Stimulated activated CD4-positive, alpha-beta T cell treated with anti-CD3 and anti-CD28 coated beads, Interleukin-1b, Interleukin-23, amount 100 ng/mL, for 48 hours (primary cell): ENCODE measurements at places on chromosomes 16 and 17.
A peak's percentile ranks its signal among the peaks of the same experiment; 100 is the strongest.

DNA sequence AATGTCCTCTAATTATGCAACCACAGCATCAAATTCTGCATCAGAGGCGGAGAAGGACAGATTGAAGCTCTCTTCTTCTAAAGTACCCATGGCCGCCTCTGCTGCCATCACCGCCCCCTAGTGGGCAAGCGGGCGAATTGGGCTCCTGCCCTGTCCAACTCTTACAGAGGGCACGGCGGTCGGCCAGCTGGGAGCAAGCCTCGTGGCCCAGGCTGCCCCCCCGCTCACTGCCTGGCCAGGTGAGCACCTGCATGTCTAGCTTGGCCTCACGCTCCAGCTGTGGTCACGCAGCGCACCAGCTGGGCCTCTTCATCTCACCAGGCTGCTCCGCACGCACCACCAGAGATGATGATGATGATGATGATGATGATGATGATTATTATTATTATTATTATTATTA, 146.1 kb upstream of the TOM1L1 start:
- peak; percentile 1 for DNase-seq

DNA sequence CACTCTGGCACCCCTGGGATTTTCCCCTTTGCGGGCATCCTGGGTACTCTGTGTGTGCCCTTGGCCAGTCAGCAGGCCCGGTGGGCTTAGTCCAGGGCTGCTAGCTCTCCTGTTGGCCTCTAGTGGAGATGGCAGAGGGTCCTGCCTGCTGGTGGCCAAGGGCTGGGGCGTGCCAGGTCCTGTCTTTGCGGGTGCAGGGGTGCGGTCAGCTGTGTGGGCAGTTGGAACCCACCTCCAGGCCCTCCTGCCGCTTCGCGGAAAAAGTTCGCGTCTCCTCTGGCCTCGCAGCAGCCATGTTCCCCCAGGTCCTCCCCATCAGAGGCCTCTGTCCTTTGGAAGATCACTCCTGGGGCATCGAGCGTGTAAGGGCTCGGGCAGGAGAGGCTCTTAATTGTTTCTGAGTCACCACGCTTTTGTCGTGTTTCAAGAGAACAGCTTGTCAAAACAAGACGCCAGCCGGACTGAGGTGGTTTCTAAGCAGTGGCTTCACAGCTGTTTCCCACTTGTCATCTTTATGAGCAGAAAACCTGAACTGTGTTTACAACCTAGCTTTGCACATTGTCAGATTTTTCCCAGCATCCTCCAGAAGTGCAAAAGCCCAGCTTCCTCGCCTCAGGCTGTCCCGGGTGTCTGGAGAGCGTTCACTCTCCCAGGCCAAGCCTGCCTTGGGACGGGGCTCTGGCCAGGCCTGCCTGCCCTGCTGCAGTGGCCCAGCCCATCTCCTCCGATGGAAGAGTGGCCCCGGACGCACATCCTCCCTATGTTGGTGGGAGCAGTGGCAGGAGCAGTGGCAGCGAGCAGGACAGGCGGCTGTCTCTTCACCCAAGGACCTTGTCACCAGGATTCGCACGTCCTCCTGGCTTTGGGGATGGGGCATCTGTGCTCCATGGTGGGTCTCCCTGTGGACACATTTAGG, 5.0 kb upstream of the DNASE1L2 start:
- no peak for DNase-seq

- no peak for DNase-seq
Observed at GRCh38 chr17:39169101-39169500, 3.1 kb upstream of the ARL5C start.

- DNase-seq, result no peak
Observed at GRCh38 chr17:46010597-46011186, 11.6 kb downstream of the STH start.

GRCh38 chr17:58020401-58020800, 13.4 kb upstream of the SRSF1 start:
- no peak for DNase-seq

DNA sequence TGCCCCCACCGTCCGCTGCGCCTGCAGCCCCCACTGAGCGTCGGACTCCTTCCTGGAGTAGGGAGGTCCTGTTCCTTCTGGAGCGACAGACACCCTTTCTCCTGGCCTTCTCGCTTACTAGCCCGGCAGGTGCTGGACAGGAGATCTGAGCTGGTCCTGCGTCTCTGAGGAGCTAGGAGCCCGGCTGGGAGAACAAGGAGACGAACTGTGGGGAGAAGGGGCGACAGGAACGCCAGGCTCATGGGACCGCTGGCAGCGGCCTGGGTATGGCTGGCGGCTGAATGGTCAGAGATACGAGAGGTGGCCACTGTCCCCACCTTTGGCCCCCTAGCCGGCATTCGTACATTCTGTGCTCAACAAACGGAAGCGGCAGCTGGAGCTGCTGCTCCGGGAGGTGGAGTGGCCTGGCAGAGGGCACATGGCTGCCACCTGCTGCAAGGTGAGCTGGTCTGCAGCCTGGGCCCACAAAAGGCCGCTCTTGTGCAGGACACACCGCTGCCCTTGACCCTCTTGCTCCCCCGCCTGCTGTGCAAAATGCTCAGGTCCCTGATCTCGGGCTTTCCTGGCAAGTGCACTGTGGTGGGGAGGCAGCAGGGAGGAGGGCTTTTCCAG, 2066.7 kb downstream of the TP53TG3F start:
- no peak for DNase-seq

DNA sequence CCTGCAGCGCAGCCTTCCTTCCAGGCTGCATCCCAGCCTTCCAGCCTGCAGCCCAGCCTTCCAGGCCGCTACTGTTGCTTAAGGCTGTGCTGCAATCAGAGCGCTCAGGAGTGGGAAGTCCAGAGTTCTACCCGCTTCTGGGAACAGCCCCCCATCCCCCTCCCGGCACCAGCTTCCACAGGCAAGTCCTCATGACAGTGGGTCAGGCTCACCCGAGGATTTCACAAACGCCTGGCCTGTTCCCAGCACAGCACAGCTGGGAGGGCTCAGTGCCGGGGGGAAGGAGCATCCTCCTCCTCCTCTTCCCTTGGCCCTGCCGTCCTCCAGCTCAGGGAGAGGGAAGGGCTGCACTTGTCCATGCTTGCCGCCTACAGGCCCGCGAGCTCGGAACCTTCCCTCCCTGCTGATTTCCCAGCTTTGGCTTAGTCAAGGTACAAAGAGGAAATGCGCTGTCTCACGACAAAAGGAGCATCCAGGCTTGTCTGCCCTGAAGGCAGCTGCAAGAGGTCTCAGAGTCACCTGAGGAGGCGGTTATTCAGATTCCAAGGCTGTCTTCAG, 8.3 kb downstream of the SOCS3 start:
- no peak for DNase-seq

- no peak for DNase-seq
Observed at GRCh38 chr16:8564934-8565345, 25.4 kb downstream of the TMEM114 start.

GRCh38 chr17:81487487-81488275, 24.9 kb downstream of the ACTG1 start:
- DNase-seq, result peak; percentile 75

GRCh38 chr16:60459463-60459862, 1576.8 kb downstream of the CDH8 start:
- DNase-seq, result no peak
